ENCODE measurements at places on chromosomes 3 and 15. TPM values are rescaled to one million over a fixed set of nuclear protein-coding genes. Genes with fewer than 3 reads are reported as not detected.

DNA sequence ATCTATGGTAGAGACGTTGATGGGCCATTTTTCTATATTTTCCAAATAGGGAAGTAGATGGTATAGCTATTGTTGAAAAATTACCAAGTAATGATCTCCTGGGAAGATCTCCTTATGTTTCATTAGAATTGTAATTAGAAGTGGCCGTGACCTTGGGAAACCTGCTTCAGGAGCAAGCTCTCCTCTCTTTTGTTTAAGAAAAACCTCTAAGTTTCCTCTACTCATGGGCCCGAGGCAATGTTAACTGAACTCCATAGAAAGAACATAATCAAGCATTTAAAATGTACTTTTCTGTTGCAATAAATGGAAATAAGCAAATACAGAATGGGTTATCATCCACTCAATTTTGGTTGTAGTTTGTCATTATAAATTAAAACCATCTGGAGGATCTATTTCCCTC is 511.2 kb upstream of the MDFIC2 start:
- no peak for DNase-seq

- no peak for DNase-seq
Observed at GRCh38 chr15:88513195-88513594, 33.3 kb downstream of the DET1 start.

GRCh38 chr3:109718850-109719249 is 381.5 kb upstream of the DPPA4 start:
- no peak for DNase-seq

- peak; percentile 58 for DNase-seq
Observed at GRCh38 chr15:35932531-35932930, 386.6 kb upstream of the DPH6 start.

Gene OR5K2
- total RNA-seq: not detected

Gene CFAP44
- 11.0 TPM for total RNA-seq

Measured in kidney (tissue), 22 donors.